ENCODE measurements at places on chromosomes 13 and 19.
A peak's percentile ranks its signal among the peaks of the same experiment; 100 is the strongest.

DNA sequence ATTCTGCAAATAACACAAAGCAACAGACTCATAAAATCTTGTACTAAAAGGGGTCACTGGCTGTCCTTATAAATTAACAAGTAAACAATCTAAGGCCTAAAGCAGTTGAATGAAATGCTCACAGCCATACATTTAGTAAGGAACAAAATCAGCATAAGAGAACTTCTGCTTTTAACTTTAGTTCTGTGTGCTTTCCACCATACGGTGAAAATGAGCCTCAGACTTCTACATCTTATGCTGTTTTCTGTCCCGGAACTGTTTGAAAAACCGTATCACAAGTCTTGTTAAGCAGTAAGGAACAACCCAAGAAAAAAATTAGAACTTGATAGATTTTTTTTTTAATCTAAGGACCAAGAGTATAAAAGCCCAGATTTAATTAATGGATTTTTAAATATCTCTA is 549.1 kb upstream of the MIR17HG start:
- DNase-seq: no peak

DNA sequence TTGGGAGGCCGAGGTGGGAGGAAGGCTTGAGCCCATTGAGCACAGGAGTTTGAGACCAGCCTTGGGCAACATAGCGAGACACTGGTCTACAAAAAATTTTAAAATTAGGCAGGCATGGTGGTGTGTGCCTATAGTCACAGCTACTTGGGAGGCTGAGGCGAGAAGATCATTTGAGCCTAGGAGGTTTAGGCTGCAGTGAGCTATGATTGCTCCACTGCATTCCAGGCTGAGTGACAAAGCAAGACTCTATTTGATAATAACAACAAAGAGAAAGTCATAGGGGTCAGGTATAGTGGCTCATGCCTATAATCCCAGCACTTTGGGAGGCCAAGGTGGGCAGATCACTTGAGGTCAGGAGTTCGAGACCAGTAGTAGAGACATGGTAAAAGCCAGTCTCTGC is 4.6 kb upstream of the SLC44A2 start:
- DNase-seq: no peak

DNA sequence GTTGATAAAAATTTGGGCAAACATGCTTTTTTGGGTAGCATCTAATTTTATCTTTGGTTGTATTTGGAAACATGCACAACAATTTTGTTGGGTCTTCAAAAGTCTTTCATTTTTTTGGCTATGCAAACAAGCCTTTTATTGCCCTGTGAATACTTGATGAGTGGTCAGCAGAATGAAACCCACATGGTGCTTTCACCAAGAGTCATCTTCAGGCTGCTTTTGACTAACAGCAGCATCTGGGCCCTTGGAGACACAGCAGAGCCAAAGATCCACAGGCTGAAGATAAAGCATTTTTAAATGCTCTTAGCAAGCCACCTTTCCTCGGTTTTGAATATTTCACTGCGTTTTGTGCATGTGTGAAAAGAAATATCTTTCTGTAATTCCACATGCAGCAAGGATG is 154.9 kb downstream of the FGF9 start:
- no peak for DNase-seq

DNA sequence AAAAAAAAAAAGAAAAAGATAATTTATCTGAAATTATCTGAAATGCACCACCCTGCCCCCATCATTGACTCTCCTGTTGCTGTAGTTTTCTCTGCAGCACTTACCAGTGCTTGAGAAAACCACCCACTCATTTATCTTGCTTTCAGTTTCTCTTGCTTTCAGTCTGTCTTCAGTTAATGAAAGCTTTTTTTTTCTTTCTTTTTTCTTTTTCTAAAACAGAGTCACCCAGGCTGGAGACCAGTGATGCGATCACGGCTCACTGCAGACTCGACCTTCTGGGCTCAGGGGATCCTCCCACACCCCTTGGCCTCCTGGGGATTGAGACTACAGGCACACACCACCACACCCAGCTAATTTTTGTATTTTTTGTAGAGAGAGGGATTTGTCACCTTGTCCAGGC is 4.3 kb upstream of the ACP5 start:
- DNase-seq: peak; percentile 53

GRCh38 chr13:44207476-44207875 is 166.1 kb upstream of the SERP2 start:
- DNase-seq: no peak

- peak; percentile 69 for DNase-seq
These were observed 5.5 kb downstream of the IER2 start for GRCh38 chr19:13155472-13156359.

DNA sequence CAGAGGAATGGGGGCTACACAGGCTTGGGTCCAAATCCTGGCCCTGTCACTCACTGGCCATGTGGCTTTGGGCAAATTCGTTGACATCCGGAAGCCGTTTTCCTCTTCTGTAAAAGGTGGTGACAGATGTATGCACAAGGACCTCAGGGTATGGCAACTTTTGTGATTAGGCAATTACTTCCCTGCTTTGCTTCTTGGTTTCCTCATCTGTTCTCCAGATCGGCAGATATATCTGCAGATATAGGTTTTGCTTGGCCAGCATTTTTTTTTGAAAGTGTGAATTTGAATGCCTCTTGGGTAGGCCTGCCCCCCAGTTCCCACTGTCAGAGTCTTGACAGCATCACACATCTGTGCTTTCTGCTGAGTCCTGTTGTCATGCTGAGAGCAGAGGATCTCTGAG is 17.7 kb downstream of the TMEM272 start:
- DNase-seq: no peak

Data from CD4-positive, alpha-beta T cell treated with Interleukin-2 at 100 ng/mL for 4 hours (primary cell).